ENCODE measurements at places on chromosomes 3 and 15.

DNA sequence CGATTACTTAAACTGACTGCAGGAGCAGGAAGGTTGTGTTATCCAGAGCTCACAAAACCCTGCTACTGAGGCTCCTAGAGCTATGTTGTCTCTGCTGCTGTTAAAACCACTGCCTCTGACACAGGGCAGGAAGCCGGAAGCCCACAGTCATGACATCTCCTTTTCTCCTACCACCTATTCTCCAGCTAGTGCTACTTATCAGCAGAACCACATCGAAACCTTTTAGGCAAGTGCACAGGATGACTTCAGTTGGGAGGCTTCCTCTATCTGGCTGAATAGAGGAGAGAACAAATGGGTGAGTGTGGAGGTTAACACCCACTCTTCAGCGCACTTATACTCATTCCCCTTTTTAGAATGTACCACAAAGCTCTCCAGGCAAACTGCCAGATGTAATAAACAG lies 638.0 kb downstream of the OTOL1 start:
- DNase-seq, result no peak

DNA sequence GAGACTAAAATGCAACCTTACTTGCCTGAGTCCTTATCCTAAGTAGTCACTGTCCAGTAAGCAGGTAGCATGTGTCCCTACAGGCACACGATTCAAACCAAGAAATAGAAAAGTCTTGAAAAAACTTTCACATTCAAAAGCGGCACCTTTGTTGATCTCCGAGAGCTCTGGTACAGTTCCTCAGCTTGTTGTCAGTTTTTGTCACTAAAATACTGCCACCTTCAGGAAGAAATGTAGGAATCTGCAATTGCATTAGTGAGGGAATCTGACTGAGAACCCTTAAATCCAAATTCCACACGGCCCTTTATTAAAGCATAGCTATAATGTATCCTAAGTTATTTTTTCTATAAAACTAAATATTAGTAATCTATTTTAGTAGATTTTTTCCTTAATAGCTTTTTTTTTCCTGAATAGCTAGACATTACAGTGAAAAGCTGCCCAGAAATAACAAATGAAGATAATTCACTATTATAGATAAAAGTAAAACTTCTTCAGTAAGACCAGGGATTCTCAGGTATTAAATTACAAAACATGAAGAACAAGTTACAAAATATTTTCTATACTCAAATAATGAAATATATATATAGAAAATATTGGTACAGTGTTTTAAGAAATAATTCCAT lies 44.0 kb downstream of the CCDC54 start:
- peak; percentile 39 for DNase-seq

DNA sequence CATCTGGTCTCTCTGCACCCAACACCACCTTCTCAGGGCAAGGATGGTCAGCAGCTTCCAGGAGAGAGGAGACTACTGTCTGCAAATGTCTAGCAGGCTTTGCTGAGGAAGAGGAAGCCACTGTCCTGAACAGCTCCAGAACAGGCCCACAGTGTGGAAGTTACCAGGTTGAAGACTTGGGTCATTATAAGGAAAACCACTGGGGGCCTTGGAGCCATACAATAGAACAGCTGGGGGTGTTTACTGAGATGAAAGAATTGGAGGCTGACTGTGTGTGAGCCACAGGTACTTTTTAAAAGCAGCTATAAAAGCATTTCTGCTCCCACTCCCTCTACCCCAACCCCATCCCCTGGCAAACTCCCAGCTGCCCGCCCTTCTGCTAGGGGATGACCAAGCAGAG lies 24.2 kb downstream of the SRGAP3 start:
- no peak for DNase-seq

GRCh38 chr15:73748730-73749129 lies 4.4 kb downstream of the INSYN1 start:
- DNase-seq, result no peak

All from SHP77 (cell line).